Vagina (tissue), 2 donors: ENCODE measurements at places on chromosomes 2 and 18.

DNA sequence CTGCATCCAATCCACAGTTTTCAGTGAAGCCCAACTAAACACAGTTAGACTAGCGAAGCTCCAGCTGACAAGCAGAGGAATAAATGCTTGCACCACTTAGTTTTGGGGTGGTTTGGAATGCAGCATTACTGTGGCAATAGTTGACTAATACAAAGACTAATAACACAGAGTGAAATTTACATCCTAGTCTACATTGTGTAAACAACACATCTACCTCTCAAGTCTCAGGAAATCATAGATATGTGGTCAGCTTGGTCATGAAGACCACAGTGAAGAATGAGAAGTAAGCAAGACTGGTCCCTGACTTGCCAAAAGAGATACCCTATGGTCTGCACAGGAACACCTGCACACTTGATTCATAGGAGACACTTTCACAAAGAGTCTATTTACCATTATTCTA is 155.1 kb upstream of the TANK start:
- no peak for DNase-seq

- DNase-seq = no peak
Observed at GRCh38 chr2:117943013-117943672, 70.7 kb downstream of the CCDC93 start.

GRCh38 chr2:12212841-12213597 is 466.6 kb downstream of the LPIN1 start:
- DNase-seq = no peak

DNA sequence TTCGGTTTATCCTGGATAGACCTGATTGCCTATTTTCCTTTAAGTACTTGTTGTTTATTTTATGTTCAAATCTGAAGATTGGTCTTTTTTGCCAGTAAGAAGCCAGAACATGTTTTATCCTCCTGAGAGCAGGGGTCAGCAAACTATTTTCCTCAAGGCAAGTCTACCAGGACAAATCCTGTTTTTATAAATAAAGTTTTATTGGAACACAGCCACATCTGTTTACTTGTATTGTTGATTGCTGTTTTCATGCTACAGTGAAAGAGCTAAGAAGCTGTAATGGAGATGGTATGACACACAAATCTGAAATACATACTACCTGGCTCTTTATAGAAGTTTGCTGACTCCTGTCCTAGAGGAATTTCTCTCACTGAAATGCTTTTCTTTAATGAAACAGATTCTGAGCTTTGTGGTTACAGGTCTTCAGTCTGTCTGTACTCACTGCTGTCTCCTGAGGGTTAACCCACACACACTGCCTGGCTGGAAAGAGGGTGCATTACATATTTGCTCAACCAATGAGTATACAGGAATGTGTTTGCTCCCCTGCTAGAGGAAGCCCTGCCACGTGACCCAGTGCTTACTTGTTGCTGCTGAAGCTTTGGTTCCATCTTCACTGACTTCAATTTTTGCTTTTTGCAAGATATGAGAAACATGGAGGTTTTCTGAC is 22.6 kb downstream of the MRPL44 start:
- DNase-seq = no peak

DNA sequence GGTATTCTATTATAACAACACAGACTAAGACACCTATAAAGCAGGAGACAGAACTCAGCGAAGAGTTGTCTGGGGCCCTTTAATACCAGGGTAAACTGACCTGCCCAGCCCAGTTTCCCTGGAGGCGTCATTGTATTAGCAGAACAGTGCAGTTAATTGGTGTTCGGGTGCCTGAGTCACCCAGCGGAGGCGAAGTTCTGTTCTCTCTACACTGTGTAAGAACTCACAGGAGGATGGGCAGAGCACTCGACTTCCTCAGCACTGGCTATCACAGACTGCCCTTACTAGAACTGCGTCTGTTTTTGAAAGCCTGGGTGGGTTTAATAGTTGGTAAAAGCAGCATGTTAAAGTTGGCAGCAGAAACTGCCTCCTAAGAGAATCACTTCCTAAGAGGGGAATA is 106.5 kb upstream of the ATP8B1 start:
- no peak for DNase-seq

DNA sequence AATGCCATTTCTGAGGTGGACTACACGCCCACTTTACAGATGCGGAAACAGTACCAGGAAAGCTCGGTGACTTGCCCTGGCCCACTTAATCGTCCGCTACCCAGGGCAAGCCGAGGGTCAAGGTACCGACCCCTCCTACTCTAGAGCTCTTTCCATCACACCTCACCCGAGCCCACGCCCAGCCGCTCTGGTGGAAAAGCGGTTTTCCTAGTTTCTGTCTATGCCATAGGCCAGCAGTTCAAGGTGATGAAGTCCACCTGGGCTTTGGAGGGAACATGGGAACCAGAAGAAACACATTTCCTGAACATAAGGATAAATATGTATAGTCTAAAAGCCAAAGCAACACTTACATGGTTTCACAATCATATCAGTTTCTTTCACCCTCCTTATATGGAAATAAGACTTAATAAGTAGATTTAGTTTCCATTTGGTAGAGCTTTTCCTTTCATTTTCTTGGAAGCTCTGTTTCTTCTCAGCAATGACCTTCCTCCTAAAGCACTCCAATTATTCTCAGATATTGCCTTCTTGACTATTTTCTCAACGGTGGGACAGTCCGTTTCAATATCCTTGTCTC is 567 bp downstream of the VWA3B start:
- DNase-seq = no peak

DNA sequence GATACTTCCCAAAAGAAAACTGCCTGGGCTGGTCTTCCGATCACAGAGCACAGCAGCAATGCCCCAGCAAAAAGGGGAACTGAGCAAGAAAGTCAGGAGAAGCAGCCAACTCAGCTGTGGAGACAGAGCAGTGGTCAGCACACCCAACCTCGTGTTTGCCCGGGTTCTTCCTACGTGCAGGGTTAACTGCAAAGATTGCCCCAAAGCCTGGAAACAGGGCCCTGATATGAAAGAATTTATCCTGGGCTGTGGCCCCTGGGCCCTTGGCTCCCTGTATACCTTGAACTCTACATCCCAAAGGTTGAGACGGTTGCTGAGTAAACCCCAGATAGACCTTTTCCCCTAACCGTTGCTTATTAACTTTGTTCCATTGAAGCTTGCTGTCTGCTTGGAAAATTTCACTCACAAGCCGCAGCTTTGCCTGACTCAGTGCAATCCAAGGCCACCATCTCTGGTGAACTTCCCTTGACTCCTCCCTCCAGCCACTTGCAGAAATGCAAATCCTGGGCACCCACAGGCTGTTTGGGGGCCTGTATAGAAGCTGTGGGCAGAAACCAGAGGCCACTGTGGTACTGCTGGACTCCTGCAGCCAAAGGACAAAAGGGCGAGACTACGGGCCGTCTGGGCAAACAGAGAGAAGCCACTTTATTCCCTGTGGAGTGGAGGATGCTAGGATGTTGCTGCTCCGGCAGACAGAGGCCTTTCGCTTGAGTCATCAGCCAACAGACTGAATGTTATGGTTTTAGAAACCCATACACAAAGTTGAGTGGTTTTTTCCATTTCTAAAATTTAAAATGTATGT is 18.2 kb downstream of the NRP2 start:
- no peak for DNase-seq

DNA sequence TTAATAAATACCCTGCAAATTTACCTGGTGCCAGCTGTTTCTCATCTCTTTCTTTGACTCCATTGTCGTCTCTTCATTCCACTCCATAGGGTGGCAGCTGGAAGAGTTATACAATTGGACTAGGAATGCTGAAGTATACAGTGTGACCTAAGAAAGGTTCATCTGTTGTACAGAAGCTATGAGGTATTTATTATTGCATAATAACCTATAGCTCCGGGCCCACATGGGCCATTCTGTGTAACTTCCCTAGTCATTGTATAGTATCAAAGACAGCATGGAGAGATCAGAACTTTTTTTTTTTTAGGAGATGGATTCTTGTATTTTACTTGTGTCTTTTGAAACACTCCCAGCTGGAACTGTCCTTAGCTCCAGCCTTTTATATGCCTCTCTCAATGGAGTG is 26.2 kb downstream of the BMP10 start:
- DNase-seq = no peak

GRCh38 chr18:75745147-75745546 is 317.6 kb upstream of the SMIM21 start:
- DNase-seq = no peak

DNA sequence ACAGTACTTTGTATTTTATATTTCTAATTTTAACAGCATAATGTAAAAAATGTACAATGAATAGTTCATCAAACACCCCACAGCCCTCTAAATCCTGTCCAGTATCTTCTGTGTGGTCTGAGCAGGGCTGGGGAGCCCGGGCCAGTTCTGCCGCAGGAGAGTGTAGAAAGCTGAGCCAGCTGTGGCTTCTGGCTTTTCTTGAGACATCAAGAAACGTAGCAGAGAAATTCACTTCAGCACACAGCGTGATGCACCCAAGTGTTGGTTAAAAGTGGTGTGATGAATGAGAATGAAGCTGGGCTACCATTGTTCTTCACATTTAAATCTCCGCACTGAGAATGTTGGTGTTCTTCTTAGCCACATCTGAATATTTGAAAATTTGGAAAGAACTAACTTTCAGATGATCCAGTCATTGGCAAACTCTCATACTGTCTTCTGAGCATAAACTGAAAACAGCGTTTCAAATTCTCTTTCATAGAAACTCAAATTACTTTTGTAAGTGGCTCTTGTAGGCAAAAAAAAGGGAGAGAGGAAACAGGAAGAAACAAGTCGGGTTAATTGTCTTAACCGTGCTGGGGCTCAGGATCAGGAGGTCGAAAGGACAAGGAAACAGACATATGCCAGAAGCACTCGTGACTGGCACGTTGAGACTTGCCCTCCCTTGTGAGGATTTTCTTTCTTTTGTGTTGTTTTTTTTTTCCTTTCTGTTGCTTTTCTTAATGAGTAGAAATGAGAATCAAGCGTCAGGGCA is 23.4 kb upstream of the TMEM87B start:
- no peak for DNase-seq

GRCh38 chr18:63339920-63340484 is 20.4 kb upstream of the BCL2 start:
- DNase-seq = no peak

GRCh38 chr18:25348386-25349130 is 3.4 kb downstream of the ZNF521 start:
- DNase-seq = no peak

DNA sequence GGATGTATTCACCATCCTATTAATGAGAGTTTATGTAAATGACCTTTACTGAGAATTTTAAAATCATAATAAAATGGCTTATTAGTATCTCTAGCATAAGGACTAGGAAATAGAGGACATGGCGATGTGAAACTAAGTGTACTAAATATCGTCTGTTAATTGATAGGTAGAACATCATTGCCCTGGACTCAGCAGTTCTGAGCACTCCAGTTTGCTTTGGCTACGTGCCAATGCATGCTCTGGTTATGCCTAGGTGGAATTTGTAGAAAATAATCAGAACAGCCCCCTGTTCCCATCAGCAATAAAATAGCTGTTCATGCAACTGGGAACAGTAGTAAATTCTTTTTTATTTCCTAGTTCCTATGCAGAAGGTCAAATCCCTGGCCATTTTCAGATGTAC is 247.8 kb downstream of the DOK6 start:
- DNase-seq = no peak

DNA sequence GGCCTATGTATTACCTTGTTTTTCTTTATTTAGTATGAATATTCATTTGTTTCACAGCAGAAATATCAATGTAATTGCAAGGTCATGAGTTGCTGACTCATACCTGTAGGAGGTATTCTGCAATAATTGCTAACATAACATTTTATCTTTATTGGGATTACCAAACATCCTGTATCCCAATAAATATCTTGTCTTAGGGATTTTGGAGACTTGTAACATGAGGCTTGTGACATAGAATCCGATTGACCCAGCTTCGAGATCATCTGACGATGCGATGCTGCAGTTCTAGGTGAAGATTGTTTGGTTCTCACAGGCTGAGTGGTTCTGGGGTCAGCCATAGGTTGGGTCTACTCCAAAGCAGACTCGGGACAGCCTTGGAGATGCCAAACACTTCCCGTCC is 133.4 kb upstream of the RND3 start:
- no peak for DNase-seq

- no peak for DNase-seq
Observed at GRCh38 chr2:62740221-62740620, 34.7 kb downstream of the EHBP1 start.

DNA sequence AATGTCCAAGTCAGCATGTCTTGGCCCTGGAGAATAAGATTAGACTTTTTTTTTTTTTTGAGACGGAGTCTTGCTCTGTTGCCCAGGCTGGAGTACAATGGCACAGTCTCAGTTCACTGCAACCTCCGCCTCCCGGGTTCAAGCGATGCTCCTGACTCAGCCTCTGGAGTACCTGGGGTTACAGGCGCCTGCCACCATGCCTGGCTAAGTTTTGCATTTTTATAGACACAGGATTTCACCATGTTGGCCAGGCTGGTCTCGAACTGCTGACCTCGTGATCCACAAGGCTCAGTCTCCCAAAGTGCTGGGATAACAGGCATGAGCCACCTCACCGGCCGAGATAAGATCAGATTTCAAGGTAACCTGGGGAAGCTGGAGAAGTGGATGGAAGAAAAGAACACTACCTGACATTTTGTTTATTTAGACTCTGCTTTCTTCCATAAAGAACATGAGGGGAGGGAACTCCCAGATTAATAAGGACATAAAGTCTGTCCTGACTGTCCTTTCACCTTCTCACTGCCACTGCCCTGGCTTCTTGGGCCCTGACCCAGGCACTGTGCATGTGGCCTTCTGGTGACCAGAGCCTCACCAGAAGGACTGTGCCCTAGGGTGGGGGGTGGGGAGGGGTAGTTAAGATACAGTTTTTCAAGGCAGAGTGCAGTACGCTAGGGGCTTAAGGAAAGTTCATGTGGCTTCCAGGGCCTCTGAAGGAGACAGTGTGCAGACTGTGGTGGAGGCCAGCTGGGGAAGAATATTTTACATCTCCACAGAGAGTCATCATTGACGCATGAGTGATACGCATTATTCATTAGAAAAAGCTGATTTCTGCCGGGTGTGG is 4.8 kb upstream of the IMPA2 start:
- DNase-seq = no peak

DNA sequence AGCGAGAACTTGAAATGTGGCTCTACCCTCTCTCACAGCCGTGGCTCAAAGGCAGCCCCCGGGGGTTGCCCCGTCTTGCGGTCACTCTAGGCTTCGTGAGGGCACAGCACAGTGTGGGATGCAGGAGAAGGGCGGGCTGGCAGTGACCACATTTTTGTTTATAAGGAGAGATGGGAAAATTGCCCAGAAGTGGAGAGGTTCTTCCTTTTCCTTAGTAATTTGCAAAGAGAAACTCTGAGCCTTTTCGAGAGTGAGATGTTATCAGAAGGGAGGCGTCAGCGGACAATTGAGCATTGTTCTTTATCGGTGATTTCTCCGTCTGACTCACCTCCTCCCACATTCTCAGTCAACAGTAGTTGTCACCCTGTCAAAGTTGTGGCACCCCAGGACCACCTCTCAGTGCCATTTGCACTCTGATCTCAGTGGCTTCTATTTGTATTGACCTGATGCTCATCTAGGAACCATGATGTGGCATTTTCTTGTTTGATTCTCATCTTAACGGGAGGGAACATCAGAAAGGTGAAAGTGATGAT is 89.6 kb downstream of the ACAA2 start:
- no peak for DNase-seq
